ENCODE measurements at places on chromosomes 2 and 18. TPM values are rescaled to one million over a fixed set of nuclear protein-coding genes. Genes with fewer than 3 reads are reported as not detected.

DNA sequence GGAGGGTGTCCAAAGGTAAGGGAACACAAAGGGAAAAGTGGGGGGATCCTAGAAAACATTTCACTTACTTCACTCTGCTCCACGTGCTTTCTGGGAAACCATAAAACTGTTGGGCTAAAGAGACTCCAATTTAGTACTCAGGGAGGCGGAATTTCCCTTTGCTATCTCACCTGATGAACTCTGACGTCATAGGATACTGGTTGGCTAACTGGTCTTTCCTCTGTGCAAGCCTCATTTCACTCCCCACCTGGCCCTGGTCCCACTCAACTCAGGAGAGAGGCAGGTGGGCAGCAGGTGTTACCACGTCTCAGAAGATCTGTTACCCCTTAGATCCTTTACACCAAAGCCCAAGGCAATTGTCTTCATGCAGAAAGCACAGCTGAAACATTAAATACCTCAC, 51.8 kb upstream of the PMAIP1 start:
- H3K27me3 ChIP-seq, result no peaks in the 10 kb centered on the region
- no peak for DNase-seq
- H3K4me3 ChIP-seq, result no peak overlapping the region

GRCh38 chr2:44833171-44834069, 108.1 kb upstream of the SIX3 start:
- H3K27ac ChIP-seq, result no peak overlapping the region
- H3K4me3 ChIP-seq, result no peak overlapping the region

TMEM182 gene
- 1.7 TPM for total RNA-seq

DSC3 gene
- 0.14 TPM for total RNA-seq

PROKR1 gene
- not detected for total RNA-seq
